ENCODE measurements at places on chromosomes 5 and 9.

- DNase-seq: no peak
These were observed 20.1 kb downstream of the DOCK2 start for GRCh38 chr5:169657127-169657526.

- DNase-seq: no peak
These were observed 418.3 kb downstream of the CDH10 start for GRCh38 chr5:24226479-24226878.

DNA sequence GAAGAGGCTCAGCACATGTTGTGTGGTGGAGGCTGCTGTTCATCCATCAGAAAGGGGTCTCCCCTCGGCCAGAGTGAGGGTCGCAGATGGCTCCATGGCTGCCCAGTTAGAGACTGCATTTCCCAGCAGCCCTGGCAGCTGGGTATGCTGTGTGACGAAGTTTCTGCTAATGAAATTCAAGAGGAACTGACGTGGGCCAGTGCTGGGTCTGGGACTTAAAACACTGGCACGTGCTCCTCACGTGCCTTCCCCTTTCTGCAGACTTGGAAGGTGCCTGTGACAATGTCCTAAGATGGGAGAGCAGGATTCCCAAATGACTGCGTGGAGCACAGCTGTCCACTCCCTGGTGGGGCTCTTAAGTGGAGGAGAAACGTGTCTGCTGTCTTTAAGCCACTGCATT is 114.5 kb upstream of the RAPGEF1 start:
- no peak for DNase-seq

DNA sequence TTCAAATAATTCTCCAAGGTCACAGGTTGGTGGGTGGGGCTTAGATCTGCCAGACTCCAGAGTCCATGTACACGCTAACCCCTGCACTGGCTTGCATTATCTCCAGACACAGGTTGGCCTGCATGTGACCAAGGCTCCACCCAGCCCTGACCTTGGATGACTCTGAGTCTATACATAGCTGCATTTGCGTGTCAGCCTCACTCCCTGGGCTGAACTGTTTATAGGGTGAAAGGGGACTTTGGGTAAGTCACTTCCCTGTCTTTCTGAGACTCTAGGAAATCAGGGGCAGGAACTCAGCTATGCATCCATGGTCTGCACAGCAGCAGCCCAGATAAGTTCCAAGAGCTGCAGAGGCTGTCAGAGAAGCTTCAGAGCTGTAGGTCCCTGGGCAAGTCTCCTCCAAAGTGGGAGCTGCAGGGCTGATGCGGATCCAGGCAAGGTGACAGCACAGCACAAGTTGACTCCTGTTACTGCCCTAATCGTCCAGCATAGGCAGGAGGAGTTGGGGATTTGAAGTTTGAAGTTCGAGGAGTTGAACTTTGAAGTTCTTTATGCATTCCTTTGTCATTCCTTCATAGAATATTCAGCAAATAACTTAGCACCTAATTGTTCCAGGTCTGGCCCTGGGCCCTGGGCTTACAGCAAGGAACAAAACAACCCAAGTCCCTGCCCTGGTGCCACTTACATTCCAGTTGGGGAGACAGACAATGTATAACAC is 53.4 kb downstream of the SLC22A5 start:
- DNase-seq: peak; percentile 64

GRCh38 chr9:133057006-133057405 is 4.8 kb upstream of the CEL start:
- peak; percentile 80 for DNase-seq

GRCh38 chr5:145068721-145069120 is 766.4 kb downstream of the PRELID2 start:
- DNase-seq: no peak

DNA sequence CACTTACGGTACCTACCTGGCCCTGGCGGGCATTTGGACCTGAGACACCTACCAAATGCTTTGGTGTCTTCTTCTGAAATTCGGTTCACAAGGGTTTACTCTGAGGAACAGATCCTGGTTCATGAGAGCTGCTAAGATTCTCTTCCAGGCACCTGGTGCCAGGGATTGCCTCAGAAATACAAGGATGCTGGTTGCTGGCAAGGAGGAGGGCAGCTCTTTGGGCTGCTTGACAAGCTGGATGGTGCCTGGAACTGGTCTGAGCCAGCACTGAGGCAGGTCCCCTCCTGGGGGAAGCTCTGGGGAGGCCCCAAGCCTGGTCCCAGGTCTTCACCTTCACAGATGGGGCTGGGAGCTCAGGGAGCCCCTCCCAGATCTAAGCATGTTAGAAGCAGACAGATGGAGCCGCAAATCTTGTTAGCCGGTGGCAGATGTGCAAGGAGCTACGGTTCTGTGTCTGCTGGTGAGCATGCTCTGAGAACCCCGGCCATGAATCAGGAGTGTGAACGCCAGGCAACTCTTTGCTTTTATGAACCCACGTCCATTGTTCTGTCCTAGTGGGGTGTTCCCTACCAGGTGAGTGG is 16.3 kb downstream of the FABP6 start:
- no peak for DNase-seq

- no peak for DNase-seq
These were observed 5.2 kb upstream of the TDRD7 start for GRCh38 chr9:97406620-97407177.

DNA sequence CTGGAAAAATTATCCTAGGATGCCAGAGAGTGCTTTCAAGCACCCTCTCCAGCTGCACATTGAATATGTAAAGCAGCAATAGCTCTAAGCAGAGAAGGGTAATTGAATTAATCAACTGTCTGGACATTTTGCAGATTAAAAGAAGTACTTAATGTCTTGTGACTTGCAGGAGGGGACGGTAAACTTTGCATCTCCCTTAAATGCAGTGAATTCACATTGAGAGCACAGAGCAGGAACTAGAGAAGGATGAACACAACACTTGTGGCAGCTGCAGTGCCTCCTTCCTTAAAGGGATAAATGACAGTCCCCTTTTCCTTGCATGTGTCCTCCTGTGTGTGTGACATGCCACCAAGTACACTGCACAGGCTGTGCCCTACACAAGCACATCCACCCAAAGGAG is 7.4 kb upstream of the CDK5RAP2 start:
- DNase-seq: no peak
